Left hindlimb (tissue), 1 donor: ENCODE measurements at places on chromosomes 7 and 10.

DNA sequence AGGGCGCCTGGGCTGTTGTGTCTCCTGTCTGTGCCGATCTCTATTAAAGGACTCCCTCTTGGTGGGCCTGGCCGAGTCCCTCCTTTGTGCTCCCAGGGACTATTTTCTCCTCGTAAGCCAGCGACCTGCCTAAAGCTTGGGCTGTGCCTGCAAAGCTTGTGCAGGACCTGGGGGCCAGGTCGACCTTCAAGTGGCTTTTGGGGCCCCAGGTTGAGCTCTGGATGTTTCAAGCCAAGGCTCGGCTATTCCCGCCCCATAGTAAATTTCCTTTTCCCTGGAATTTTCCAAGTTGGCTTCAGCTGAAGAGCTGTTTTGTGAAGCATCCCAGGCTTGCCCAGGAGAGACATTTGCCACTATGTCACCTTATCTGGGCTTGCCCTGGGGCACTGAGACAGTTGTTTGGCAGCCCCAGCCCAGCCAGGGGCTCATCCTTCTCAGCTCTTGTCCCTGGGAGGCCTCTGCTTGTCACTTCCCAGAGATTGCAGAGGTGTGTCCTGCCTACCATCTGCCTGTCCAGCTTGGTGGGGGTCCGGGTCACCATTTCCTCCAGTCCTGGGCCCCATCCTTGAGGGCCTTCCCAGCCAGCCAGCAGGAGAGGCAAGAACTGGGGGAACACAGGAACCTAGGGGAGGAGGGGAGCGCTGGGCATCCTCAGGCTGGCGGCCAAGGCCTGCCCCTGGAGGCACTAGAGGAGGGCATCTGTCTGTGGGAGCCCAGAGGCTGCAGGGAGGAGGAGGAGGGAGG is 20.2 kb downstream of the ZMIZ2 start:
- DNase-seq = peak; percentile 39

GRCh38 chr10:77698267-77698931 is 60.8 kb upstream of the KCNMA1 start:
- DNase-seq = no peak

DNA sequence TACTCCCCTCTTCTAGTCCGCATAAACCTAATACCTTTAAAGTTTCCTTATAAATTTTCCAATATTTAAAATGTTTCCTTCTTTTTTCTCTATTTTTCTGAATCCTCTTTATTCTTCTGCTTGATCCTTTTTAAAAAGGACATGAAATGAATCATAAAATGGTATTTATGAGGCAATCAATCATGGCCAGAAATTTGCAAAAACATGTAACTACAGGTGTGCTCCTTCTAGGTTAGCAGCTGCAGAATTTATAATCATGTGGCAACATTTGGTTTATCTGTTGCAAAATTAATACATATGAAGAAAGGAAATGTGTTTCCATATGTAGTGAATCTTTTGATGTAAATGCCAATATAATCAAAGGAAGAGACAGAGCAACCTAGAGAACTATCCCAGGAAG is 1008.5 kb downstream of the ANKRD7 start:
- DNase-seq = no peak

GRCh38 chr7:43880596-43880995 is 11.3 kb upstream of the MRPS24 start:
- no peak for DNase-seq

DNA sequence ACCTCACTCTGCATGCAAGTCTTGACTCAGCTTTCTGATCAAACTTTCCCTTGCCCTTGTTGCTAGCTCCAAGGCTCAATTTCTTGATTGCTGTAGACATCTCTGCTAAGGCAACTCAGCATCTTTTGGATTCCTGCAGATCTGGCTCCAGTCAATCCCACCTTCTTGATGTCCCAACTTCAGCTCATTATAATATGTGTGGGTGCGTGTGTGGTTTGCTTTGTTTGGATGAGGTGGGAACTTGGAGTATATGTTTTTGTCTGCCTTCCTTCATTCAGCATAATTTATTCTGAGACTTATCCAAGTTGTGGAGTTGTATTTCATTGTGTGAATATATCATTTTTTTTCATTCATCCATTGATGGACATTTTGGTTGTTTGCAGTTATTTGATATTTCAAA is 364.8 kb upstream of the IGFBP3 start:
- no peak for DNase-seq

- DNase-seq = no peak
These were observed 107.4 kb downstream of the ITIH5 start for GRCh38 chr10:7559386-7559785.

DNA sequence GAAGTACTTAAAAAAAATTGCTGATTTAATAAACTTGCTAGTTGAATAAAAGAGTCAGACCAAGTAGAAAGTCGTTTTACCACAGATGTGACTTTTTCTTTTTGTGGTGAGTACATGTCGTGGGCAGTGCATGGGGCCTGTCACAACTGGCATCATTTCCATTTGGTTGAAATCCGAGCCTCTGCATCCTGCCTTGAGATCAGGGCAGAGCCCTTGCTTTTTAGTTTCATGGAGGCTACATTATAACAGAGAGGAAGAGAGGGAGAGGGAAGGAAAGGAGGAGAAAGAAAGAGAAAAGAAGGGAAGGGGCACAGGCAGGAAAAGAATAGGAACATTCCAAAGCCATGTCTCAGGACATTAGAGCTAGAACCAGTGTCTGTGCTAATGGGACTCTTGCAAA is 20.4 kb upstream of the INSYN2A start:
- no peak for DNase-seq

DNA sequence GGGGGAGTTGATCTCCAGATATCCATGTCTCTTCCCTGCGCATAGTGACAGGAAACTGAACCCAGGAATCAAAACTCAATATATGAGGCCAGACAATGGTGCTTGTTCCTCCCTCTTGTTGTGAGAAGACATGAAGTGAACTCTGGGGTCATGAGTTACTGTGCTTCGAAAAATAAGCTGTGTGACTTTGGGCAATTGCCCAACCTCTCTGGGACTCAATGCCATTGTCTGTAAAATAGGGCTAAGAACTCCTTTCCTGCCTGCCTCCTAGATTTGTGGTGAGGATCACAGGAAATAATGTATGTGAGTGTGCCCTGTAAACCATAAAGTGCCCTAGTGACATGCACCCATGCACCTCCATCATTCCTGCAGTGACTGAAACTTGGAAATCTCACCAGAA is 48.4 kb downstream of the SYPL1 start:
- DNase-seq = no peak

- peak; percentile 90 for DNase-seq
These were observed at the start of gene FAM221A for GRCh38 chr7:23679898-23680413. Gene FAM221A, plus strand, starts transcription at chr7:23680199. Its CDS starts 20 bp downstream, at chr7:23680219.

GRCh38 chr7:114864278-114864677 is 57.6 kb upstream of the MDFIC start:
- DNase-seq = no peak

DNA sequence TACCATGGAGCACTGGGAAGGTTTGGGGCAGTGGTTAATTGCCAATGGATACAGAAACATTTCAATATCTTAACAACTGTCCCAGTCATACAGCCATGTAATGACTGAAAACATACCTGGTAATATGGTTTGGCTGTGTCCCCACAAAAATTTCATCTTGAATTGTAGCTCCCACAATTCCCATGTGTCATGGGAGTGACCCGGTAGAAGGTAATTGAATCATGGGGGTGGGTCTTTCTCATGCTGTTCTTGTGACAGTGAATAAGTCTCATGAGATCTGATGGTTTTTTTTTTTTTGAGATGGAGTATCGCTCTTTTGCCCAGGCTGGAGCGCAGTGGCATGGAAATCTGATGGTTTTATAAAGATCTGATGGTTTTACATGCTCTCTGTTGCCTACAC is 284.4 kb downstream of the TCF7L2 start:
- DNase-seq = no peak

DNA sequence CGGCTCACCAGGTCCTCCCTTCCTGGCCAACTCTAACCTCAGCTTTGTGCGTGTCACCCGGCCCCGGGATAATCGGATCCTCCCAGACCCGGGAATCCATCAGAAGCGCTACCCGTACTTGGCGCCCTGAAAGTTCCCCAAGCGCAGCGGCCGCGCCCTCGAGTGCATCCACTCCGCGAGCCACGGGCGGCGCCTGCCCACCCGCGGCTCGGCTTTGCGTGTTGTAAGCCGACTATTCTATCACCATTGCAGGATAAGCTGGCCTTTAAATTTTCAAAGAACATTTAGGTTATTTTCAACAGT is 35.7 kb upstream of the EBLN1 start:
- DNase-seq = peak; percentile 39

DNA sequence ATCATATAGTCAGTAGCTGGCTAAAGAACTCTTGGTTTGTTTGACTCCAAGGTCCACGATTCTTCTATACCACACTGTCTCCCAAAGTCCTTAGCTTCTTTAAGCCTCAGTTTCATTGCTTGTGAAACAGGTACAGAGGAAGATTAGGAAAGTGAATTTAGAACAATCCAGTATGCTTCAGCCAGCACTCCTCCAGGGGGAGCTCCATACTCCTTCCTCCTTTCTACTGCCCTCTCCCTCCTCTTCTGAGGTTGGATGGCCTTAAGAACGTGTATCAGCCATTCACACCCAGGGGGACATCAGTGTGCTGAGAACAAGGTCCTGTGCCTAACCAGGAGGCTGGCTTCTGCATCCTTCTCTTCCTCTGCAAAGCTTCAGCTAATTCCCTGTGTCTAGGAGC is 54.8 kb upstream of the CALD1 start:
- DNase-seq = no peak

DNA sequence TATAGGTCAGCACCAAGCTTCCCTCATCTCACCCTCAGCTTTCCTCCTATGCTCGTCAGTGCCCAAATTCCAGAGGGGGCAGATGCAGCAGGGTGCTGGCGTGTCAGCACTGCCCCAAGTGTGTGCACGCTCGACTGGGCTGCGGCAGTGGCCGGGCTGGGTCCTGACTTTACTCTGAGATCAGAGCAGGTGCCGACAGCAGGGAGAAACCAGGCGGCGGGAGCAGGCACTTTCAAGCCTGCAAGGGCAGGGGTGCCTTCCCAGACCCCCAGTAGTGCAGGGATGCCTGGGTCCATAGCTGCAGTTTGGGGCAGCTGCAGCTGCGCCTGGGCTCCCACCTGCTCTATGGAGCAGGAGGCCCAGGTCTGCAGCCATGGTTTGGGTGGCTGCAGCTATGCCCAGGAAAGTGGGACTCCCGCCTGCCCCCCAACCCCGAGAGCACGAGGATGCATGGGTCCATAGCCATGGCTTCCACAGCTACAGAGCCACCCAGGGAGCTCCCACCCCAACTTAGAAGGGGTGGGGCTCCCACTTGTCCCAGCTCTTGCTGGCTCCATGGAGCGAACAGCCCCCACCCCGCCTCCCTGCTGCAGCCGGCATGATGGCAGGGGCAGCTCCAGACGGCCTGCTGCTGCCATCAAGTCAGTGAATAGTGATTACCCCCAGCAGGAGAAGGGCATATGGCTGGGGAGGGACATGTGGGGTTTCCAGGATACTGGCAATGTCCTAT is 199.2 kb upstream of the KMT2E start:
- DNase-seq = no peak

- DNase-seq = no peak
These were observed 9.3 kb downstream of the ADD3 start for GRCh38 chr10:110017052-110017451.

DNA sequence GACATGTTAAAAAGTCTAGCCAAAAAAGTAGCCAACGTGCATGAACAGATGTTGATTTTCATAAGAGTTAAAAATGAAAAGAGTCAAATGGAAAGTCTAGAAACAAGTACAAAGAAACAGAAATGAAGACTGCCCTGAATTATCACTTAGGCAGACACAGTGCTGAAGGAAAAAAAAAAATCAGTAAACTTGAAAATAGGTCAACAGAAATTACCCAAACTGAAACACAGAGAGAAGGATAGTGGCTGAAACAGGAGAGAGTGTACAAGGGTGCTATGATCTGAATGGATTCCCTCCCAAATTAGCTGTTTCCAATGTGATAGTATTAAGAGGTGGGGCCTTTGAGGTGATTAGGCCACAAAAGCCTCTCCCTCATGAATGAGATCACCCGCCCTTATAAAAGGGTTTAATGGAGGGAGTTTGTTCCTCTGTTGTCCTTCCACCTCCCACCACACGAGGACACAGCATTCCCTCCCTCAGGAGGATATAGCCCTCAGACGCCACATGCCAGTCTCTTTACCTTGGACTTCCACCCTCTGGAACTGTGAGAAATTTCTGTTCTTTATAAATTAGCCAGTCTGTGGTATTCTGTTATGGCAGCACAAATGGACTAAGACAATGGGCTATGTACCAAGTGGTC is 249.7 kb downstream of the AHR start:
- no peak for DNase-seq

DNA sequence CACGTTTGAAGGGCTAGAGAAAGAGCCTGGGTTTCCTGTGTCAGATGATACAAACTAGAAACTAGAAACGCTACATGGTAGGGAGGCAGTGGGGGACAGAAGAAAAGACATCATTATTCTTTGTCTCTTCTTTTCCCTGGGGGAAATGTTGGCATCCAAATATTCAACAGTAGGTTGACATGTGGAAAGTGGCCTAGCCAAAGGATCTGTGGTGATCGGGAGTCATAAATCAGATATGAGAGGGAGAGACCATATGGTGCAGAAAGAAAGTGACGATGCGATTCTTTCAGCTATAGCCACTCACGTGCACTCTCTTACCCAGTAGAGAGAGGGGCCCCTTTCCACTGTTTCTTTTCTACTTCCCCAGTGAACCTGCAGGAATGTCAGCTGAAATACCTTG is 964.7 kb downstream of the LRMDA start:
- DNase-seq = no peak

DNA sequence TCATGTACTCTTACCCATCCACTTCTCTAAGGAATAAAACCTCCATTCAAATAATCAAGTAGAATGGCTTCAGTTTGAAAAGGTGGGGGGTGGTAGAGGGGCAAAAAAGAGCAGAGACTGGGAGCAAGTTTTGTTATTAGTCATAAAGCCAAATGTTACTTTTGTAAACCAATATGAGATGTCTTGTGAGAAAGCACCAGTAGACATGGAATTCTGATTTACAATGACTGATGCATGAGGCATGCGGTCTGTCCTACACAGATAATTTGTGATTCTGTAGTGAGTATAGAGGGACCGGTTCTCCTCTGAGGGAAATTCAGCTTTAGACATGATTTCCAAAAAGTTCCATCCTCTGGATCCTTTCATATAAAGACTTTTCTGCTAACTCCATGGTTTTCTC is 12.9 kb upstream of the ABCA13 start:
- no peak for DNase-seq

GRCh38 chr7:34155220-34155908 is 250.0 kb downstream of the BMPER start:
- no peak for DNase-seq

GRCh38 chr10:126133906-126134656 is 237.7 kb downstream of the FANK1 start:
- DNase-seq = no peak

GRCh38 chr7:90828601-90829000 is 232.5 kb downstream of the CDK14 start:
- DNase-seq = no peak
